Left lobe of liver (tissue), 2 donors: ENCODE measurements at places on chromosomes 6 and 20.
A peak's percentile ranks its signal among the peaks of the same experiment; 100 is the strongest.

DNA sequence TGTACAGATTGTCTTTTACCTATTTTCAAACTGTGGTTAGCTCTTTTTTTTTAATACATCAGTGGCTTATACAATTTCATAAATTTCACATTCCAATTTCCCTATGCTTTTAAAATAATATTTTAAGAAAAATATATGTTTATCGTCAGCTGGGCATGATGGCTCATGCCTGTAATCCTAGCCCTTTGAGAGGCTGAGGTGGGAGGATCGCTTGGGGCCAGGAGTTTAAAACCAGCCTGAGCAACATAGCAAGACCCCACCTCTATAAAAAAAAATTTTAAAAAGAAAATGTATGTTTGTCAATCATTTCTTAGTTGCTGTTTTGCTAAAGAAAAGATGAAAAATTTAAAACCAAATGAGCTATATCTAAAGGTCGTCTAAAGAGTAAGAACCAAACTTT is 3.4 kb downstream of the GJA1 start:
- DNase-seq, result no peak

DNA sequence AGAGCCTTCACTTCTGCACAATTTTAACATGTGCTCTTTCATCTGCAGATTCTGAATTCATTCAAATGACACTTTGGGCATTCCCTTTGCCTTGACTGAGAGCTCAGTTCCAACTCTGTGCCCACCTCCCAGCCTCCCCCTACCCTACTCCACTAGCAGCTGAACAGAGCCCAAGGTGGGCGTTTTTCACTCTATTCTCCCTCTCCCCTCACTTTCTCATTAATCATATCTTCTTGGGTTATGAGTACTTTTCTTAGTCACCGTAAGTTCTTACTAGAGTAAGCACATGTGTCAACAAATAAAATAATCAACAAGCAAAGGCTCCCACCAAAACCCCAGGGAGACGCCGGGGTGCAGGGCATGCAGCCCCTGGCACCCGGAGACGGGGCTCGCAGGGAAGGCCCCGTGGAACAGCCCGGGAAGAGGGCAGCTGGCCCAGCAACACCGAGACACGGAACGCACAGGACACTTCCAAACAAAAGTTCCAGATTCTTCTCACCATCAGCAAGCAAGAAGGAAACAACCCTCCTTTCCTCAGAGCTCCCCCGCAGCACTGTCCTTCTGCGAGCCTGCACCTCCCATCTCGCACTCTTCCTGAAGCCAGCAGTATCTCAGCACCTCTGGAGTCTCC is 34.1 kb downstream of the TAF4 start:
- no peak for DNase-seq

DNA sequence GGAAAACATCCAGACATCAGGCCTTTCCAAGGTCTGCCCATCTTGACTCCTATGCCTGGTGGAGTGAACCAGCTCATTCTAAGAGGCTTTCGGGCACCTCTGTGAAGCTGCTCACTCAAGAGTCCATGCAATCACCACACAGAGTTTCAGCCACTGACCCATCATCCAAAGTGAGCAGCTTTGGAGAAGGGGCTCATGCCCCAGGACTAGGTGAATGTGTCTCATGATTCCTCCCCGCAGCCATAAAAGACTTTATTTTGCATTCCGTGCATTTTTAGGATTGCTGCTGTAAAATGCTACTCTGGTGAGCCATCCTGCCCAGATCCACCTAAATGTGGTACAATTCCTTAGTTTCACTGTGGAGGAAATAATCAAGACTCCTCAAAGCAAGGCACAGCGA is 44.5 kb upstream of the EZR start:
- no peak for DNase-seq

DNA sequence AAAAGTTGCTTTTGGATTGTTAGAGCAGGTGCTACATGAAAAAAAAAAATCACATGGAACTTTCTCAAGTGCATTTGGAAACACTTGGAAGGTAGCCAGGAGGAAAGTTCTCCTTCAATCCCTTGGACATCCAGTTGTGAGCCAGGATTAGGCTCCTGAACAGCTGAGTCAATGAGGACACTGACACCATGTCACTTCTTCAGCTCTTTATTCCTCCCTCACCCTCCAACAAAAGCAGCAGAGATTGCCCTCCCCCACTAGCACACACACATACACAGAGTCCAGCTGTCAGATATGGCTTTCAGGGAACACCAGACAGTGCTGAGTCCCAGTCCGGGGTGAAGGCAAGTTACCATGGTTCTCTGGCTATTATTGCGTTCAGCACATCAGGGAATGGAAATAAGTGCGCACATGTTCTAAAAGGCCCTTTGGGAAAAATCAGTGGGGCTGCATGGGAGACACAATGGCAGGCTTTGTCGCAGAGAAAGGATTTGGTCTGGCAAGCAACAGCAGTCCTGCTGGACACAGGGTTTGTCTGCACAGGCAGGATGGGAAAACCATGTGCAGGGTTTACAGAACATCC is 124.7 kb upstream of the MARCKS start:
- no peak for DNase-seq

GRCh38 chr20:19710336-19711120 is 47.5 kb upstream of the RIN2 start:
- no peak for DNase-seq

- DNase-seq, result no peak
These were observed 62.9 kb downstream of the SUN5 start for GRCh38 chr20:32941155-32941885.

GRCh38 chr20:54199721-54200176 is 8.1 kb upstream of the PFDN4 start:
- peak; percentile 68 for DNase-seq

GRCh38 chr6:21999012-21999528 is 297.8 kb downstream of the PRL start:
- DNase-seq, result no peak

- DNase-seq, result no peak
These were observed 31.3 kb upstream of the AFDN start for GRCh38 chr6:167795321-167795811.

DNA sequence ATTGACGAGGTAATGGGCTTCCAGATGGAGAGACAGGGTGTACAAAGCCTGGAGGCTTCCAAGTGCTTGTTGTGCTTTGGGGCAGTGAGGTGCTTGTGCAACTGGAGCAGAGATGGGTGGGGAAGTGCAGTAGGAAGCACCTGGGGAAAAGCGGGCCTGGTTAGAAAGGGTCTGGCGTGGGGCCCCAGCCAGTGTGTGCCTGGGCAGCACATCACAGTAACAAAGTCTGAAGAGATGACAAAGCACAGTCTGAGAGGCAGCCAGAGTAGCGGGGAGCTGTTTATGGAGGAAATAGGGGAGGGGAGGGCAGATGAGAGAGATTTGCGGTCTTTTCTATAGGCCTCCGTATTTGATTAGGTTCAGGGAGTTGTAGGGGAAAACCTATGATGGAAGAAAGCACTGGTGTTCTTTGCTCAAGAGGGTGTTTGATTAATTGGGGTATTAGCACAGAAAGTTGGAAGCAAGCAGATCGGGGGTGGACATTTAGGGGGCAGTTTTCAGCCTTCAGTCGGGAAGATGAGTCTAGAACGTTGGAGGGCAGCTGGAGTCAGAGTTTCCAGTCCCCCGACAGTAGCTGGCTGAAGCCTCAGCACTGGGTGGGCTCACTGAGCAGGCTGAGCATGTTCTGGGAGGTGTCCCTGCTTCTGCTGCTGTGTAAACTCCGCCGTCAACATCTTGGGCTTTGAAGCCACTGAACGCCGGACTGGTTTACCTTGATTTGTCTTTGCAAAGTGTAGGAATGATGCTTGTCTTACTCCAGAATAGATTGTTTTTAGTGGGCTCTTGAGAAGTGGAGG is 15.5 kb upstream of the MROH8 start:
- peak; percentile 23 for DNase-seq

GRCh38 chr6:147109707-147110106 is 94.5 kb upstream of the STXBP5 start:
- DNase-seq, result no peak

- DNase-seq, result no peak
These were observed 501.2 kb downstream of the MMUT start for GRCh38 chr6:48961781-48962415.

DNA sequence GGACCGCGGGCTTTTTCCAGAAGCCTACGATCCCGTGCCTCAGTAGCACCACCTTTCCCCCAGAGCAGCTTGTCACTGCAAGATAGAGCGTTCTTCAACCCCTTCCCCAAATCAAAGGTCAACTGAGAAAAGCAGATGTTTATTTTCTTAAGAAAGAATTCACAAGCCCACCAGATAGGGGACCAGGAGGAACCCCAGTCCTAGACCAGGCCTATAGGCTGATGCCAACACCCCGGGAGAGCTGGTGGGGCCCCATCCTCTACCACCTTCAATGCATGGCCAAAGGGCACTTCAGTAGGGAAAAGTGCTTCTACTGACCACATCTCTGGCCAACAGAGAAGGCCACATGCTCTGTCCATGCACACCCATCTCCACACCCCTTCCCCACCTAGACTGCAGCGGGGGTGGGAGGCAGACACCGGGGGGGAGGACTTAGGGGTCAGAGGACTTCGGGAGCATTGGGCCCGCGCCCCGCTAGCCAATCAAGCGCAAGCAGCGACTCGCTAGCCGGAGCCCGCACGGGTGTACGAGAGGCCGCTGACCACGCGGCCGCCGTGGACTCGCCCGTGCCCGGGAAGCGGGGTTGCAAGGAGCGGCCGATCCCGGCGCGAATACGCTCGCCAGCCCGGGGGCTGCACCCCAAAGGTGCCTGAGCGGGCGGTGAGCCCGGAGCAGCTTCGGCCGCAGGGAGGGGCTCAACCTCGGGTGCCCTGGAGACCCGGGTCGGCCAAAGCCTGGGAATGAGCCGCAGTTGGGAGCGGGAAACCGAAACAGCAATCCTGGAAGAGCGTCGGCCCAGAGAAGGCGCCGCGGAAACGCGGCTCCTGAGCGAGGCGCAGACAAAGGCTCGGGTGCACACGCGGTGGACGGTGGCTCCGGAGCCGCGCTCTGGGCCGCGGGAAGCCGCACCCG is 2.8 kb downstream of the PDE10A start:
- no peak for DNase-seq

DNA sequence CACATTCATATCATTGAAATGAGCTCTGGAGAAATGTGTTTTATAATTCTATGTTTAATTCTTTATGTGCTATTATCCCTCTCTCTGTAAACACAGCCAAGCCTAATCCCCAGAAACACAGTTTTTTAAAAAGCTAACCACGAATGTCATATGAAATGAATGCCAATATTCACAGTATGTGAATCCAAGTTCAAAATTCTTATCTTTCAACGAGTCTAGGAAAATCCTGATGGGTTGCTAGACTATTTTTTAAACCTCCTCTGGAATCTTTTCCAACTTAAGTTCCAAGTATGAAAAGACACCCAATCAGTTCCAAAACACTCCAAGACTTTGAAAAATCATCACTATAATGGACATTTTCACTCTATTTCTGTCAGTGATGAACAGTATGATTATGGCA is 689.3 kb downstream of the HACE1 start:
- DNase-seq, result no peak
